ENCODE measurements at places on chromosomes 6 and 20.

DNA sequence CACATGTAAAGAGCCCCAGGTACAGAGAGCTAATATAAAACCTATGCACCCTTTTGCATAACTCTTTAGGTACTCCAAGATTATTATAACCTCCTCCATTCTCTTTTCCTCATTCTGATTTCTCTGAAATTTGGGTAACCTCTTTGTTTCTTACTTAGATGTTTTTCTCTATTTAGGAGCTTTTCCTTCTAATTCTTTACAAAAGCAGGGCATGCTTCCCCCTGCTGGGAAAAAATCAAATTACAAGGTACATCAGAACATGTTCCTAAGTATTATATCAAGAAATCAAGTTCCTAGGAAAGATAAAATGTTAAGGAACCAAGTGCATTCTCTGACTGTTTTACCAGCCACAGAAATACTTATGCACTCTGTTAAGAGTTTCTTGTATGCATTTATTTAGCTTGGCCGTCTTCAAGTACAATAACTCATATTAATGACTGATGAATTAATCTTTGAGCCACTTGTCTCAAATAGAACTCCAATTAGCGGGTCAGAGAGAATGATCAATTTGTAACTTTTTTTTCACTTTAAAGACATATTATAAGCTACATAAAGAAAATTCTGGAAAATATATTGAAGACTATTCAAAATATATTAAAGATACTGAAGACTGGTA, 2.1 kb downstream of the KHDRBS2 start:
- DNase-seq, result peak; percentile 62

- no peak for DNase-seq
Observed at GRCh38 chr20:24506696-24507095, 37.3 kb downstream of the SYNDIG1 start.

DNA sequence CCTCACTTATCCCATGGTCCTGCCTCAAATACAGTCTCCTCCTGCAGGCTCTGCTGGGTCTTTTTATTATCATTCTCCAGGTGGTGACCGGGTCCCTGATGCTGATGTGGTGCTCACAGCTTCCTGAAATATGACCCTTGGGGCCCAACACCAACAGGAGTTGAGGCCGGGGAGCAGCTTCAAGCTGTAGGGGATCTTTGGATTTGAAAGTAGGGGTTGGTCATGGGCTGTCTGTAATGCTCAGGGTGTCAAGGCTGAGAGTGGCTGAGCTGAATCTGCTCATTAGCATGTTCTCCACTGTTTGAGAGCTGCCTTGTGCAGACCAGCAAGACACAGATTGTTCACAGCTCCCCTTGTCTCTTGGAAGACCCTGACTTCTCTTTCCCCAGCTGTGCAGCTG, 35.5 kb downstream of the HLA-F start:
- no peak for DNase-seq

DNA sequence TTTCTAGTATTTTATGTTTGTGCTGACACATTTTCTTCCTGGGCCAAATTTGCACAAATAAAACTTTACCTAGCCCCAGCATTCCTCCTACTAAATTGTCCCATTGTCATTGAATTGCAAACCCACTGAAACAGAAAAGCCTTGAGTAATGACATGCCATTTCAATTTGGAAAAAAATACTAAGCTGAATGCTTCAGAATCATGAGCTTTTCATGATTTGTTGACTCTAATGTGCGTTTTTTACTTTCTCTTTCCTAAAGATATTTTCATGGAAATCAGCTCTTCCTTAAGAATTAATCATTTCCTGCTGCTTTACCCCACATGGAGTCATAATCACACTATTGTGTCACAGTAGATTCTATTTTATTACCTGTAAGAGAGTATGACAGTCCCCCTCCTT, 47.4 kb downstream of the TRDN start:
- DNase-seq, result no peak

GRCh38 chr6:3749977-3750316, 1.6 kb downstream of the PXDC1 start:
- DNase-seq, result no peak

GRCh38 chr6:28207510-28208110, 17.5 kb upstream of the ZSCAN9 start:
- no peak for DNase-seq

Data from Kasumi-1 (cell line).